ENCODE measurements at places on chromosomes 12 and 14.

DNA sequence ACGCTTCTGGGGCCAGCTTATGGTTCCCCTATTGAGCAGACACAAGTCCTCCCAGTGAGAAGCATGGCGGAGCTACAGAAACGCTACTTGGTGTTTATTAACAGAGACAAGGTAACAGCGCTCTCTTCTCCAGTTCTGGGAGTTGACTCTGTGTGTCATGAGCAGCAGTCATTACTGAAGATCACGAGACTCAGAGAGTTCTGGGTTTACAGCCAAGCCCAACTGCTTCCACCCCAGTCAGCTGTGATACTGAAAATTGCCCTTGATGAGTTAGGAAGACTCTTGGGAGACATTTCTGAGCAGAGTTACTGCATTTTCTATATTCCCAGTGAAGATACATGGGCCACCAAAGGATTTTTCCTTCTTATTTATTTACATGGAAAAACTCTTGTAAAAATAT lies 48.6 kb downstream of the CFAP251 start:
- no peak for DNase-seq

GRCh38 chr14:33567731-33568130 lies 383.1 kb downstream of the EGLN3 start:
- no peak for DNase-seq

GRCh38 chr12:125183187-125184067 lies 118.2 kb downstream of the AACS start:
- DNase-seq = peak; percentile 63

GRCh38 chr12:49585477-49586459 lies 17.8 kb upstream of the MCRS1 start:
- no peak for DNase-seq

GRCh38 chr12:123532808-123533649 lies 490 bp downstream of the RILPL1 start:
- no peak for DNase-seq

DNA sequence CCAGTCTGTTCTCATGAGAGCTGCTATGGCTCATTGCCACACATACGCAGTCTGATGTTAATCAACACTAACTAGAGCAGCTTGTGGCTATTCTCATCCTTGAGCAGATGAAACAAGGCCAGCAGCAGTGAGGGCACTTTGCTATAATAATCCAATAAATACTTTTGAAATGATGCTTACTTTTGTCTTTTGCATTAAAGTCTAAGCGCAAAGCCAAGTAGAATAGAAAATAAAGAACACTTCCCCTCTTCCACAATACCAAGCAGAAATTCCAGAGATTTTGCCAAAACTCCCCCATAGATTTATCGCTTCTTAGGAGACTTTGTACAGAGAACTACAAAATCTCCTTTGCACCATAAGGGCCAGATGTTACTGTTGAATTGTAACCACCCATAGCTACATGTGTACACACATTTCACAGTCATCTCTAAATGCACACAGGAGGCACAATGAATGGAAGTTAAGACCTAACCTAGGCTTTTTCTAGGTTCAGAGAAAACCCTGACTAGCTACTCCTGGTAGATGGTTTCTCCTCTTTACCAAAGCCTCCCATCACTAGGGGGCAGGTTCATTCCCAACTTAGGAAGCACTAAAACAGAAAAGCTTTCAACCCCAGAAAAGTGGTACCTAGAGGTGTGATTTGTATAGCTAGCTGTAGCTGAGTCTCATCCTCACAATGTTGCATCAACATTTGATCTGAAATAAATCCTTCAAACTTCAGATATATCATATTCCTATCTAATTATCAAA lies 119.3 kb downstream of the HMGA2 start:
- DNase-seq = no peak

GRCh38 chr12:5442251-5443006 lies 10.5 kb downstream of the NTF3 start:
- no peak for DNase-seq

- no peak for DNase-seq
Observed at GRCh38 chr12:32052212-32052713, 54.4 kb upstream of the BICD1 start.

DNA sequence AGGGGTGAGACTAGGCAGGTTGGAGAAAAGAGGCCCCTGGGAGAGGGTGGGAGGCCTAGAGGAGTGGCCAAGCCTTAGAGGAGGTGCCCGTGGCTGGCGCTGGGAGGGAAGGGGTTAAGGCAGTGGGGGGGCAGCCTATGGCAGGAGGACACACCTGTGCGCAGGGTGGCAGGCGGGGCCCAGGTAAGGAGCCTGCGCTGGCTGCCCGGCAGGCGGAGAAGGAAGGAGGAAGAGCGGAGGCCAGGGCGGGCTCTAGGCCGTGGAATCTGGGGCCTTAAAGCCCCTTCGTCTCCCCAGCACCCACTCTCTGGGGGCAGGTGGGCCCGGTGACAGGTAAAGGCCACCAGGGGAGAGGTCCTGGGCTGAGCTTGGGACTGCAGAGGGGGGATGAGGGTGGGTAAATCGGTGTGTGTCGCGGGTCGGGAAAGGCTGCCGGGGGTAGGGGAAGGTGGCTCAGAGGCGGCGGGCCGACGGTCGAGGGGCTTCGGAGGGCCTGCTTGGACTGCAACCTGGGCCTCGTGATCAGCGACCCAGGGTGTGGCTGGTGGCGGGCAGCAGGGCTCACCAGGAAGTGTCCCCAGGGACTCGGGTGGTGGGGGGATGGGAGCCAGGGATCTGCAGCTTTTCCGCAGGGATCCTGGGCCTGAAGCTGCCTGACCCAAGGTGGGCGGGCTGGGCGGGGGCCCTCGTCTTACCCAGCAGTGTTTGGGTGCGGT lies 7.3 kb downstream of the PHB2 start:
- no peak for DNase-seq

- DNase-seq = no peak
Observed at GRCh38 chr12:113980537-113981337, 14.6 kb upstream of the RBM19 start.

GRCh38 chr14:89241257-89241656 lies 175.8 kb downstream of the FOXN3 start:
- DNase-seq = no peak

DNA sequence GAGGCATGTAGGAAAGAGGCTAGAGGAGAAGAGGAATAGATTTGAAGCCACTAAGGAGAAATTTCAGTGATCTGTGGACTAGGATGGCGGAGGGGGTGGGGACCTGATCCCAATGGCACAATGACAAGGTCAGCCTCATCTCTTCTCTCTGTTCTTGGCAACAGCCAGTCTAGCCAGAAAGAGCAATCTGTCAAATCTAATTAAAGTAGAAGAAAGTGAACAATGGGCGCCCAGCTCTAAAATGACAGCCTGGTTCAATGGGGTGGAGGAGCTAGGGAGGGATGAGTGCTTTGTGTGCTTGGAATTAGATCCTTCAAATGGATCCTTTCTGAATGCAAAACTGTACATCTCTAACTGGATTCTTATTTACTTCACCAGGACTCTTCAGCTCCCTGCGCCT lies 37.2 kb upstream of the TUBA1C start:
- no peak for DNase-seq

DNA sequence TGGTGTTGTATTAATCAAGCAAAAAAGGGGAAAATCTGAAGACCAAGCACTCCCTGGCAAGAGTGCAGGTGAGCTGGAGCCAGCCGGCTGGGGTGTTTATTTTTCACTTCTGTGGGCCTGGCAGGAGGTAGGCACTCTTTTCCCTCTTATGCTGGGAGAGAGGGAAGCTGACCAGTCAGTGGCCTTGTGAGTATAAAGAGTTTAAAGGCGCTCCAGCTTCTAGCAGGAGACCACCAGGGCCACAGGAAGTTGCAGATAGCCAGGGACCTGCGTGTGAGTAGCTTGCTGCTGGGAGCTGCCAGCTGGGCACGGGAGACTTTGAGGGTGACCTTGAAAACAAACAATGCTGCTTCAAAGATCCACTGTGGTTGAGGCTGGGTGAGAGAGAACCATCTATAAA lies 217.4 kb upstream of the PWP1 start:
- no peak for DNase-seq

DNA sequence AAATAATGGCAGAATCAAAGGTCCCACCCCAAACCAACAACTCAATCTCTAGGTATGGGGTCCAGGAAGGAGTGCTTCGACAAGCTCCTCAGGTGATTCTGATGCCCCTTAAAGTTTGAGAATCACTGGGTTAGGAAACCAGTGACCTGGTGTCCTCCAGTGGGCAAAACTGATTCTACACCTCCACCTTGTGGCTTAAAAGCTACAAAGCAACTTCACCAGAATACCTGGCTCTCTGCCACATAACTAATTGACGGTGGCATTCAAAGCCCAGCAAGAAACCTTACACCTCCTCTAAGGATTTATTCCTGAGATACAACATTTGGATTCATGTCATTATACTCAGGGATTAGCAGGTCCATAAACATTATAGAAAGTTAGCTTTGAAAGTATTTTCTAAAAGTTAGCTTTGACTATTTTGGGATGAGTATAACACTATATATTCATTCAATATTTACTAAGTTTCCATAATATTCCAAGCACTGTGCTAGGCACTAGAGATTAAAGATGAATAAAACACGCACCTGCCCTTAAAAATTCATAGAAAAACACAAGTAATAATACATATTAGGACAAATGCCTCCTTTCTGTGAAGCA lies 45.4 kb downstream of the DCAF5 start:
- no peak for DNase-seq

GRCh38 chr12:104669089-104669721 lies 212.5 kb downstream of the CHST11 start:
- DNase-seq = no peak

DNA sequence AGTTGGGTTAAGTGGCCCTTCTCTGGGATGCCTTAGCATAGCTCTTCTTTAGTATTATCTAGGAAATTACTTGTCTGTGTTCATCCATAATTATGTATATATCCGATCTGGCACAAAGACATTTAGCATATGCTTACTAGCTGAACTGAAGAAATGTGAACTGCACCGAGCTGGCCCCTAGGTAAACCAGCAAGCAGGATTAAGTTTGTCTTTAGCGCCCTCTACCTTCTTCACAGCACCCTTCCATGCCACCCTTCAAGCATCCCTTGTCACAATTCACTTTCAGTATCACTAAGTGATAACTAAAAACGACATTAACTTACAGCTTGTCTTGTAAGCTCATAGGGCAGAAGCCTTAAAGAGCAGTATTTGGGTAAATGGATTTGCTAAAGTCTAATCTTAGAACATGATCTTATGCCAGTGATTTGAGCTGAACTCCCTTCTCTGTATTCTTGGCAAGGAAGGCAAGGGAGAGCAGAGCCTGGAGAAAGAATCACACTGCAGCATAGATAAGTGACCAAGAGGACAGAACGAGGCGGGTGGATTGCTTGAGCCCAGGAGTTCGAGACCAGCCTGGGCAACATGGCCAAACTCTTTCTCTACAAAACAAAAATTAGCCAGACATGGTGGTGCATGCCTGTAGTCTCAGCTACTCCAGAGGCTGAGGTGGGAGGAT lies 2.6 kb upstream of the HAL start:
- DNase-seq = no peak

DNA sequence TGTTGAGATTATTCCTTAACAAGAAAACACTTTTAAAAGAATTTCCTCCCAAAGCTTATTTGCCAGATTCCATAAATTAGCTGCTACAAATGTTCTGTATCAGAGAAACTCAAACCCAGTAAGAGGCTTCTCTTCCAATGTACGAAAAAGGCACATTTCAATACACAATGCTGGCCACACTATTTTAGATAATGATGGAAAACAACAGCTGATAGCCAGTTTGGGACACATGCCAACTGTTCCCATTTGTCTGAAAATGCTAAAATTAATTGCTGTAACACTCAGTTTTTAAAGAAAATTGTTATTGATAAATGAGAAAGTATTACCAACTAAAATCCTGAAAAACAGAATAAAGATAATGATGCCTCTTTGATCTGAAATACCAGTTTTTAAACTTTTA lies 4.4 kb downstream of the CFL2 start:
- DNase-seq = no peak

DNA sequence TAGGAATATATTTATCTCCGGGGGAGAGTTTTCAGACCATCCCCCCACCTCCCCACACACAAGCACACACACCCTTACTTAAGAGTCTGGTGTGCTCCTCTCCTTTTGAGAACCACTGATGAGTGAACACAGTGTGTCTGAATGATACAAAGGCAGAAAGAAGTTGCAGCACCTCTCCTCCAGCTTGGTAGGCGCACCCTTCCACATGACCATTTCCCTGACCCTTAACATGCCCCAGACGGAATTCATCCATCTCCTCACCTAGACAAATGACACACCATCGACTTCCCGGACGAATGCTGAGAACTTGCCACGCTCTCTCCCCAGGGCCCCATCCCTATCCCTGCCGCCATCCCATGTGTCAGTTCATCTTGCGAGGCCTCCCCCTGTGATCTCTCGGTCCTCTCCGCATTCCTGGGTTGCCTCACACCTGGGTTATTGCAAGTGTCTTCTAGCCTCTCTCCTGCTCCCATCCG lies 3.9 kb downstream of the TNFRSF1A start:
- DNase-seq = no peak

DNA sequence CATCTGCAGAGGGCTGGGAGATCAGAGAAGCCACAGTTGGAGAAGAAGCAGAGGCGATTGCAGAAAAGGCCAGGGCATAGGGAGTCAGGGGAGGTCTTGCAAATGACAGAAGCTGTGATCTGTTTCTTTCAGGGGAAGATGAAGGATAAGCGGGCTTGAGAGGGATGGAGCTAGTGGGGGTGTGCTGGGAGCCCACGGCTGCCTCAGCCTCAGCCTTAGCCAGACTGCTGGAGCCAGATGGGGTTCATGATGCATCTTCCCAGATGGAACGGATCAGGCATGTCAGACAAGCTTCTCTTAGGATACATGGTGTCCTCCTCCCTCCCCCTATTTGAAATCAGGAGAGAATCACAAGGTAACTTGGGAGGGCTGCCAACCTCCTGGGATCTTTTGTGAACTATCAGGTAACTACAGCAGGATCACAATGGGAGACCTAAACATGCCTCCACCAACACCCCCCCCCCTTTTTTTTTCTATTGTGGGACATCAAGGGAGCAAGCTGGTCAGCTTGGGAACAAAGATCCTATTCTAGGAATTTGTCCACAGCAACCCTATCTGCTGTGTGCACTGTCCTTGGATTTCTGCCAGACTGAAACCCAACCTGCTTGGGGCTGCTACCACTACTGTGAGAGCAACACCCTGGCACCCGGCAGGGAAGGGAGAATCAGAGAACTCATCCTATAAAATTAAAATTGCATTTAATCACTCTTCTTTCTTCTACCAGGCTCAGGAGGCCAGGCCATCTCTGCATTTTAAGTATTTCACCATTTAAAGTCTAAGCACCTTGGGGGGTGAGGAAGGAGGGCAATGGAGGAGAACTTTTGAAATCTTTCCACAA lies 10.7 kb upstream of the ATP2A2 start:
- DNase-seq = no peak

GRCh38 chr12:123131291-123131832 lies 19.5 kb downstream of the PITPNM2 start:
- no peak for DNase-seq

DNA sequence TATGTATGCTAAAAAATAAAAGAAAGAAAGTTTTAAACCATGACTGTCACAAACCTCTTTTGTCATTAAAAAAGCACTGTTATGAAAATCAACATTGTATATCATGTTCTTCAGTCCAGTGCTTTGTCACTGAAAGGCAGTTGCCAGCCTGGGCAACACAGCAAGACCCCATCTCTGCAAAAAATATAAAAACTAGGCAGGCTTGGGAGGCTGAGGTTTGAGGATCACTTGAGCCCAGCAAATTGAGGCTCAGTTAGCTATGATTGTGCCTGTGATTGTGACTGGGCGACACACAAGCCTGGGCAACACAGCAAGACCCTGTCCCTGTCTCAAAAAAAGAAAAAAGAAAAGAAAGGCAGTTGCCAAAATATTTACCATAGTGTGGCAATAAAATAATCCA lies 102.7 kb upstream of the NAP1L1 start:
- no peak for DNase-seq

- no peak for DNase-seq
Observed at GRCh38 chr14:105857220-105857825, 330.9 kb downstream of the TMEM121 start.

- no peak for DNase-seq
Observed at GRCh38 chr12:125210104-125210755, 145.0 kb downstream of the AACS start.
